T-helper 17 cell (primary cell): ENCODE measurements at places on chromosomes 11 and 22. TPM values are rescaled to one million over a fixed set of nuclear protein-coding genes. Genes with fewer than 3 reads are reported as not detected.

Gene OR4C46
- not detected for total RNA-seq

Gene PHLDA2
- 0.96 TPM for total RNA-seq

Gene OR52N4
- total RNA-seq: 1.3 TPM

Gene MIAT
- total RNA-seq: 83.4 TPM

Gene CNIH2
- total RNA-seq: 14.4 TPM

Gene ROBO4
- total RNA-seq: not detected

Gene RAG1
- total RNA-seq: 0.16 TPM

Gene LIF
- total RNA-seq: 5.3 TPM

Gene NLRP14
- not detected for total RNA-seq

DNA sequence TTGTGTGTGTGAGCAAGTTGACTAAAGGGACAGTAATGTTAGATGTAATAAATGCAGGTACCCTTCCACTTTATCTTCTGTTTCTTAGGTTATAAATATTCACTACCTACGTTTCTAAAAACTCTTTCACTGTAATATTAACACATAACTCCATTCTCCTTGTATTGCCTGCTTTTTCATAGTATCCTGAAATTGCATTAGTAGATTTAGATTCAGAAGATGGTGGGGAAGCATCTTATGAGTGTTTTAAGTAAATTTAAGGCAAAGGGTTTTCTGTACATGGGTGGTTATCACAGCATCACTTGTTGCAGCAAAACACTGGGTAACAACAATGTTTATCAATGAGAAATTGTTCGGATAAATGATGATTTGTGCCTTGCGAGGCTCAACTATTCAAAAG is 115.2 kb upstream of the VPREB1 start:
- no peak for DNase-seq

DNA sequence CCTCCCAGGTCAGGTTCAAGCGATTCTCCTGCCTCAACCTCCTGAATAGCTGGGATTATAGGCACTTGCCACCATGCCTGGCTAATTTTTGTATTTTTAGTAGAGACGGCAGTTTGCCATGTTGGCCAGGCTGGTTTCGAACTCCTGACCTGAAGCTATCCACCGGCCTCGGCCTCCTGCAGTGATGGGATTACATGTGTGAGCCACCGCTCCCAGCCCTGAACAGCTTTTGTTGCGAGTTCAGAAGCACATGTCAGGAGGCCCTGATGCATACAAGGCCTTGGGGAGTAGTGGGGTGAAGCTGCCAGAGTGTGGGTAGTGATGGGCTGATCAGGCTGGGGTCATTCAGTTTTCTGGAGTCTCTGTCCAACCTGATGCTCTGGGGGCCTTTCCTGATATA is 117.0 kb upstream of the C11orf87 start:
- no peak for DNase-seq

DNA sequence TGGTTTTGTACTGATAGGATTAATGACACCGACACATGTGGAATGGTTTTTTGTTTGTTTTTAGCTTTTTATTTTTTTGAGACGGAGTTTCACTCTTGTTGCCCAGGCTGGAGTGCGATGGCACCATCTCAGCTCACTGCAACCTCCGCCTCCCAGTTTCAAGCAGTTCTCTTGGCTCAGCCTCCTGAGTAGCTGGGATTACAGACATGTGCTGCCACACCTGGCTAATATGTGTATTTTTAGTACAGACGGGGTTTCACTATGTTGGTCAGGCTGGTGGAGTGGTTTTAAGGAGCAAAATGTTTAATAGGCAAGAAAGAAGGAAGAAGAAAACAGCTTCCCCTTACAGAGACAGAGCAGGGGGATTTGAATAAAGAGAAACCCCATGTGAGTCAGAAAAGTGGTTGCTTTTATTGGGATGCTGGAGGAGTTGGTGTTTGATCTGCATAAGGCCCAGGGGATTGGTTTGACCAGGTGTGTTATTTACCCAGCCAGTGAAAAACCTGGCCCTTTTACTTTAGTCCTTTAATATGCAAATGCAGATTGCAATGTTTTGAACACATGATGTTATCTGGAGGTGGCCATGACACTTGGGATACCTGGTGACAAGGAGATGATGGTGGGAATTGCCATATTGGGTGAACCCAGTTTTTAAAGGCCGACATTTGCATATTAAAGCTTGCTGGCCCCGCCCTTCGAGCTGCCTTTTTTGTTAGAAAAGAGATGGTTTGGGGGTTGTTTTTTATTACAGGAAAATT is 24.3 kb downstream of the SUSD2 start:
- DNase-seq: no peak

GRCh38 chr11:9528136-9528501 is 45.4 kb upstream of the WEE1 start:
- DNase-seq: no peak

DNA sequence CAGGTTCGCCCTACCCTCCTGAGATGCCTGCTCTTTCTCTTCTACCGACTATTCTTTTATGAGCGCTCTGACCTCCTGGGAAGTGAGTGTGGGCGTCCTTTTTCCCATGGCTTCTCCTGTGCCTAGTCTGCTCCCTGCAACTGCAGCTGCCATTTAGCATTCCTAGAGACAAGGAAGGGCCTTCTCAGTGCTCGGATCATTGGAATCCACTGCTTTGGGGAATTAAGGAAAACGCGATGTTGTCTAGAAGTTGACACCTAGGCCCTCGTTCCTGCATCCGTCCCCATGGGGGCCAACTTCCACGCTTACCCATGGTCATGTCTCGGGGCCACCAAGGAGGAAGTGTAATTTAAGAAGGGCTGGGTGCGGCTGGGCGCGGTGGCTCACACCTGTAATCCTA is 95.4 kb downstream of the BCR start:
- no peak for DNase-seq

GRCh38 chr22:30212363-30212995 is 34.1 kb downstream of the LIF start:
- no peak for DNase-seq

GRCh38 chr11:1906181-1906580 is 13.3 kb upstream of the TNNT3 start:
- no peak for DNase-seq

GRCh38 chr11:65334696-65335295 is 1.1 kb downstream of the DPF2 start:
- DNase-seq: no peak

DNA sequence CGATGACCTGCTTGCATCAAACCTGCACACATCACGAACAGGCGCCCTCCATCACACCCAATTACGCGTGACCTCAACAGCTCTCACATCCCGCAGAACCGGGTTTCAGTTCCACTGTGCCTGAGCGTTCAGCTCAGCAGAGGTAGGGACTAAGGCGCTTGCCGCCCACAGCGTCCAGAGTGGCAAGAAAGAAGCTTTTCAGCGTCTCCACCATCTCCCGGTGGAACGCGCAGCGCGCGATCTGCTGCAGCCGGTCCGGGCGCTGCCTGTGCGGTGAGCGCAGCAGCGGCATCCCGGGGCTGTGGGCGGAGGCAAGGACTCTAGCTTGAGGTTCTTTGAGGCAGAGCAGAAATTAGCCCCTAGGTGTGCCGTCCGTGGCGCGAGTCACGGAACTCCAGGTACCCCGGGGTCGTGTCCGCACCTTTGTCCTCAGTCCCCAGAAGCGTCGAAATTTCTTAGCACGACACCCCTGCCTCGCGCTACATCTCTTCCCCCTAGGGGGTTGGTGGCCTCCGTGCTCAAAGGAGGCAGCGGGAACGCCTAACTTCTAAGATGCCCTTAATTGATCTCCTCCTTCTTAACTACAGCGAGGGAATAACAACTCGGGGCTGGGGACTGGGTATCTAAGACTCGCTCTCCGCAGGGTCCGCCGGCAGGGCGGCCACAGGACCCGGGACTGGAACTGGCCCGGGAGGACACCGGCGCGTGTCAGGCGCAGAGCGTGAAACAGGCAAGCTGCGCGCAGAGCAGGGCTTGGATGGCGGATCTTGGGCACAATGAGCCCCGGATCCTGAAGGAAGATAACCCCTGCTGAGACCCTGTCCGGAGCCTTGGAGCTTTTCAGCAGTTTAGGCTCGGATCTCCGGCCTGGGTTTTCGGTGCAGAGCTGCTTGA is 1.7 kb upstream of the CALCA start:
- DNase-seq: no peak

- no peak for DNase-seq
Measured at GRCh38 chr11:65213322-65214211, 31.8 kb downstream of the CAPN1 start.

GRCh38 chr11:131204765-131205380 is 165.5 kb upstream of the NTM start:
- DNase-seq: no peak

DNA sequence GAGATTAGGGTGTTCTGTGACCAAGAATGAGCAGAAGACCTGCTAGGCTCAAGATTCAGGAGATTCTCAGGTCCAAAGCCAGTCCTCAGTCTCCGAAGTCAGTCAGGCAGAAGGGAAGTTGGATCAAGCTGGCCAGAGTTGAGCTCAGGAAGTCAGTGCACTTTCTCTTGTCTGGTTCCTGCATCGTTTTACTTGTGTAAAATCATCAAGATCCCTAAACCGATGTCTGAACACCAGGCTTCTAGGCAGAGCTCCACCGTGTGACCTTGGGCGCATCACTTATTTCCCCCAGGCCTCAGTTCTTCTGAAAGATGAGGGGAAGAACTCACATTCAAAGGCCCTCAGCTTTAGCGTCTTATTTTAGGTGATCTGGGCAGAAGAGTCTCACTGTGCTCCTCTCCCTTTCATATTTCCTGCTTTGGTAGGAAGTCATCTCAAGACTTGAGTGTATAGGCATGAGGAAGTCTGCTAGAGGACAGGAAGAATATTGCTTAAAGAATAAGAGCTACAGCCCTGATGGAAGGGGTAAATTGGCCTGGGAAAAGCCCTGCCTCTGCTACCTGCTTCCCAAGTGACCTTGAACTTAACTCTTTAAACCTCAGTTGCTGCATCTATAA is 20.2 kb downstream of the NF2 start:
- DNase-seq: no peak

GRCh38 chr11:48116437-48117228 is 100.0 kb upstream of the OR4B1 start:
- no peak for DNase-seq

DNA sequence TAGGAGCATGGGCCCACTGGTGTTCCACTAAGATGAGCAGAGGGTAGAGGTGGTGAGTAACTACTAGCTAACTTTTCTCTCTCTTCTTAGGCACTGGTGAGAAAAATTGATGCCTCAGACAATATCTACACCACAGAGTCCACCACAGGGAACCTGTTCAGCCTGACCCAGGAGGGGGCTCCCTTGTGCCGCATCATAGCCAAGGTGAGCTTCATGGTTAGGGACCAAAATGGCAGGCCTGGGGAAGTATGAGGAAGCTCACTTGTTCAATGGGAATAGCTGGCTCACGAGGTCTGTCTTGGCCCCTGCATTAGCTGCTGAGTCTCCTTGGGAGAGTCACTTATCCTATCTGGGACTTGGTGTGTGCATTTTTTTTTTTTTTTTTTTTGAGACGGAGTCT is 75.9 kb downstream of the INSC start:
- no peak for DNase-seq

GRCh38 chr11:126400479-126400878 is 45.0 kb downstream of the ST3GAL4 start:
- DNase-seq: no peak

DNA sequence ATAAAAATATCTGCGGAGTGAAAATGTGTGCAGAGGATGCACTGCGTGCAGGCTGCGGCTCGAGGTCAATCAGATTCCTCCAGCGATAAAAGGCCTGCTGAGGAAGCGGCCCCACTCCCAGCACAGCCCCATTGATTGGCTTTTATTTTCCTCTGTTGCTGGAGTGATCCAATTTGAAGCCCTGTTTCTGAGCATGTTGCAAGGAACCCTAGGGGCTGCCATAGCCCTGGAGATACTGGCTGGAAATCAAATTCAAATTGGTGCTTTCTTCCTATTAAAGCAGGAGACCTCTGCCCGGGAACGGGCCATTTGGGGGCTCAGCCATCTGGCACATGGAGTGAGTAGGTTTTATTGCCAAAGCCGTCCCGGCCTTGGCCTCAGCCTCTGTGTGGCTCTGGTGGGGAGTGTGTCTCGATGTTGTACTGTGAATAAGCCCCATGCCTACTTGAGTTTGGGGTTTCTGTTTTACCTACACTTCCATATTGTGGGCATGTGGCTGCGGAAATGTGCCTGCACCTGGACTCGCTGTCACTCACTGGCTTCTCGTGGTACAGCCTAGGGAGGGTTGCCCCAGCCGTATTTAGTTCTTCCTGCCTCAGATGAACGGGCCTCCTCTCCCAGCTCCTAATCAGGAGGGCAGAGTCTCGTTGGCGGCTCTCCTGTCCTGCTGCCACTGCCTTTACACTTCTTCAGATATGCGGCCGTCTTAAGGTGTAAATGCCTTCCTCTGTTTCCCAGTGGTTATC is 25.6 kb downstream of the PARVB start:
- no peak for DNase-seq

- DNase-seq: no peak
Measured at GRCh38 chr22:46047841-46048595, 71.1 kb upstream of the WNT7B start.

GRCh38 chr11:76669901-76670484 is 554 bp downstream of the LRRC32 start:
- DNase-seq: no peak

- no peak for DNase-seq
Measured at GRCh38 chr11:108203075-108203474, 19.4 kb downstream of the NPAT start.

DNA sequence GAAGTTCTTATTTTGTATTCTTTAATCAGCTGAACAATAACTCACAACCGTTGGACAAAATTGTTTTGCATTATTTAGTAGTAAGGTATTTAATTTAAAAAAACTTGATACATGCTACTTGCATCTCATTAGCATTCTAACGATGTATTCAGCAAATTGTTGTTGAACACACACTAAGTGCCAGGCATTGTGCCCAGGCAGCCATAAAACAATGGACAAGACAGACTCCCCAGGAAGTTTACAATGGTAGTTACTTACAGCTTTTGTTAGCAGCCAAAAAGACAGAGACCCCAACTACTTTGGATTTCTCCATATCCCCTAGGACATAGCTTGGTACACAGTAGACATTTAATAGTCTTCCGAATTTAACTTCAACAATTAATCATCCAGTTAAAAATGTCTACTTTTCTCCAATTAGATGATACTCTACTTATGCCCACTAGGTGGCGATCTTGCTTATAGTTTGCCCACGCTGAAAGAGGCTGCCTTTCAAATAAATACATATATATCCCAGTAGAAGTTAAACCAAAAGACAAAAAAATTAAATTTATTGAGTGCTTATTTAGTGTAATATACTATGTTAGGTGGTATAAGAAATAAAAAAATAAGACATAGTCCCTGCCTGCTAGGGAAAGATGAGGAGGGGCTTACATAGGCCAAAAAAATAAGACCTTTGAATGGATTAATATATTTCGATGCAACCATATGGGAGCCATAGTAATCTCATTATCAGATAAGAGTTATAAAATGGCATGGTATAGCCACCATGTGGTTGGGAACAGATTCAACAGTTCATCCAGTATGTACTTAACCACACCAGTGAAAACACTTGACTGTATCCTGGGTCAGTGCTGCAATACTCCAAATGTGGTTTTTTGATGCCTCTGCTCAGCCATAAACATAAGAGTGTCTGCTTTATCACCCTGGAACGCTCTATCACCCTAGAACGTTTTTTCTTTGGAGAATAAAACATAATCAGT is 2.0 kb upstream of the FJX1 start:
- DNase-seq: no peak
